ENCODE measurements at places on chromosomes 13 and 19. TPM values are rescaled to one million over a fixed set of nuclear protein-coding genes. Genes with fewer than 3 reads are reported as not detected.

The TSSK6 gene
- 4.5 TPM for total RNA-seq

The SPHK2 gene
- 18.0 TPM for total RNA-seq

The VSTM1 gene
- not detected for total RNA-seq

The TMEM221 gene
- 0.33 TPM for total RNA-seq

The MPND gene
- 4.5 TPM for total RNA-seq
